ENCODE measurements at places on chromosomes 16 and 17.

GRCh38 chr16:21620592-21620991 is 21.2 kb downstream of the METTL9 start:
- DNase-seq: no peak

- DNase-seq: no peak
These were observed 42.1 kb downstream of the NT5M start for GRCh38 chr17:17345294-17345597.

DNA sequence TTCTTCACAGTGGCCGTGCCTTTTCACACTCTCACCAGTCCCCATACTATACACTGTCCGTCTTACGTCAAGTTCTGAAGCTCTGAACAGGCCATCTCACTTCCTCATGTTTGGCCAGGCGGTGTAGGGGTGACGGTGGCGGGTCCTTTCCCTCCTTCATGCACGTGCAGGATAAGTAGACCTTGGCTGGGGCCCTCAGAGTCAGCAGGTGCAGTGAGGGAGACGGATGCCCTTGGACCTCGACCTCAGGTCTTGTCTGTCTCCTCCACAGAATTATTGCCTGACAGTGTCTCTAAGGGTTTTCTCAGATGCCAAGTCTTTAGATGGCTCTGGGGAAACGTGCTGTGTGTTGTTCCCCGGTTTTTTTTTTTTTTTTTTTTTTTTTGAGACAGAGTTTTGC is 37.6 kb downstream of the RAB11FIP3 start:
- no peak for DNase-seq

DNA sequence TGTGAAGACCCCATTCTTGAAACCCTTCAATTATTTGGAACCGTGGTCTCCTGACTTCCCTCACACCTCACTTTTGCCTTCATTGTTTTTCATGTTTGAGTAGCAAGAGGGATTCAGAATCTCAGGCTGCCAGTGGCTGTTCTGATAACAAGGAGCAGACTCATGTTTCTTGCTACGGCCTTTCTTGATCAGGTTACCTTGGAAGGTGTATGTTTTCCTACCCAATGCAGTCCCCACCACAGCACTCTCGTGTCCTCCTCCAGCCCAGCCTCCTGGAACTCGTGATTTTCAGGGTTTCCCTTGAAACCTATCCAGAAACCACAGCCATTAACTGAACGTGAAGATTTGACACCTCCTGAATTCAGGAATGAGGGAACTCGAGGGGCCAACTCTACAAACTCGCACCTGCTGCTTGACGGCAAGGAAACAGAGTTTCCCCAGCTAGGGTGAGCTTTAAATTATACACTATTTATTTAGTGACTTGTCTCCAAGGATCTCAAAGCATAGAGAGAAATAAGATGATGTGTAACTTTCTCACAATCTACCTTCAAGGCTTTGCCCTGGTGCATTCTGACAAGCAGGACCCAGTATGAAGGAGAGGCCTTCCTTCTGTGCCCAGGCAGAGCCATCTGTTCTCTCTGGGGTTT is 1.6 kb downstream of the ZFHX3 start:
- DNase-seq: no peak

DNA sequence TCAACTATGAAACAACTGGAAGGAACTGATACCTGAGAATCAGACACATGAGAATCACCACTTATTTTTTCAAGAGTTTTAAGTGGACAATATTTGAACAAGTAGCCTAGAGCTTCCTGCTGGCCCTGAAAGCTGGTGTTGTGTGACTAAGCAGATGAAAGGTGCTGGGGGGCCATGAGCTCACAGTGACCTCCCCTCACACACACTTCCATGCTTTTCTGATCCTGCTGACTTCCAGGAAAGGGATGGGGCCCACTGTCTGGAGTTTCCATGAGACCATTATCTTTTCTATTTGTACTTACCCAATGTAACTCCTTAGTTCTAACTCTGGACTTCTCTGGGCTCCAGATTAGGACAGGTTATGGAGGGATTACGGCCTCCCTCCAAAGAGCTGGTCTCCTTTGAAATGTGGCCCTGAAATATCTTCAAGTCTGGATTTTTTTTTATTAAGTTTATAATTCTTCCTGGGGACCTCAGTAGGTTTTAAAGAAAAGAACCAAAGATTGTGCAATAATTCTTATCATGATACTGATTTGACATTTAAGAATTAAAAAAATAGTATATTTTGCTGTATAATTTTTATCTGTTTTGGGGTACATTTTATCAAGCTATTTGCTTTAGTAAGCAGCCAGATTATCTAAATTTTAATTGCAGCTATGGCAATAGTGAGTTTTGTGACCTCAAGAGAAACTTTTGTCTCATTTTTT is 4.9 kb downstream of the CAPNS2 start:
- DNase-seq: no peak

DNA sequence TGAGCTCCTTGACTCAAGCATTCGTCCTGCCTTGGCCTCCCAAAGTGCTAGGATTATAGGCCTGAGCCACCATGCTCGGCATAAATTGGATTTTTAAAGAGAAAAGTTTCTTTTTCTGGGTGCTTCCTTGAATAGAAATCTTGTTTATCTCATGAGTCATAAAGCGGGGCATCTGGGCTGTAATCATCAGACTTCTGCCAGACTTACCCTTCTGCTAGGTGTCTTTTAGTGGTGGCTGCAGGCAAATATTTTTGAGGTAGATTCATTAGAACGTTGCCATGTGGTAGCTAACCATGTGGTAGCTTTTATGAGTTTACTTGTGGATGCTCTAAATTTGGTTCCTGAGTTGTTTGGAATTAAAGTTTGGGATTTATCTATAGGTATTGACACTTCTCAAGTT is 13.4 kb downstream of the PGS1 start:
- no peak for DNase-seq

- no peak for DNase-seq
These were observed 8.1 kb upstream of the SNAI3 start for GRCh38 chr16:88694221-88695087.

DNA sequence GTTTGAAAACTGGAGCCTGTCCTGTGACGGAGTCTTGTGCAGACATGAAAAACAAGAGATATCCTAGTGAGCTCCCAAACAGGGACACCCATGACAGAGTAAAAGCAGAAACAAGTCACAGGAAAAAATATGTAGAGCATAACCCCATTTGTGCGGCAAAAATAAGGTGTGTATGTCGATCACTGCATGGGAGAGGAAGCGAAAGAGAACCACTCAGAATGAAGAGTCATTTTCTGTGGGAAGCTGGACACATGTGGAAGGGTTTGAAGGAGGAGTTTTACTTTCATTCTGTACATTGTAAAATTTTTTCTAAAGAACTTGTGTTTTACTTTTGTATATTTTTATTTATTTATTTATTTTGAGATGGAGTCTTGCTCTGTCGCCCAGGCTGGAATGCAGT is 72.1 kb downstream of the JPH3 start:
- DNase-seq: no peak

- DNase-seq: no peak
These were observed 25.0 kb downstream of the CDK12 start for GRCh38 chr17:39486242-39486641.

GRCh38 chr17:66976781-66977201 is 12.3 kb downstream of the CACNG4 start:
- no peak for DNase-seq

DNA sequence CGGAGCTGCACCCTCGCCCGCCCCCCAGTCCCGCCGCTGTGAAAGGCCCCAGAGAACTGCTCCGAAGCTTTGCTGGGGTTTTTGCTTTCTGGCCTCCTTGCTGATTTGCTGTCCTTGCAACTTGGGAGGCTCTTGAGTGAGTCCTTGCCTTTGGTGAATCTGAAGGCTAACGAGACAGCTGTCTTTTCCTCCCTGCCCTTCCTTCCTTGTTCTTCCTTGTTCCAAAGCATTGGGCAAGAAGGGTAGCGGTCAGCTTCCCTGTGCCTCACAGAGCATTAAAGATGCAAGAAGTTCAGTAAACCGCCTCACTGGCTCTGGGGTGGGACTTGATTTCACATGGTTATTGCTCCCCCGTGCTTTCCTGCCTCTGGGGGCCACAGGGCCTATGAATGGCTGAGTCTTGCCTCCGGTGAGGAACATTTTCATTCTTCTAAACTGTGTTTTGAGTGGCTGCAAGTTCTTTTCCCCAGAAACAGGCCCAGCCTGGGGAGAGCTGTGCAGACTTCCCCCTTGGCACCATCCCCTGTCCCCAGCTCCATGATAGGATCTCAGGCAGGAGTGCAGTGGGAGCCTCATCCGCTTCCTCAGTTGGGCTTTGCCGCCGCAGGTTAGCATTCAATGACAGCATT is 1.4 kb downstream of the YPEL2 start:
- no peak for DNase-seq

GRCh38 chr16:2480948-2481347 is 6.0 kb downstream of the TBC1D24 start:
- DNase-seq: no peak

GRCh38 chr16:2091547-2092255 is 43.9 kb downstream of the TSC2 start:
- DNase-seq: no peak

- no peak for DNase-seq
These were observed 2.3 kb downstream of the RBFOX3 start for GRCh38 chr17:79608624-79608959.
